ENCODE measurements at places on chromosomes 7 and 10. TPM values are rescaled to one million over a fixed set of nuclear protein-coding genes. Genes with fewer than 3 reads are reported as not detected.
A peak's percentile ranks its signal among the peaks of the same experiment; 100 is the strongest.

Gene MMP21
- not detected for total RNA-seq

- no peak for DNase-seq
Observed at GRCh38 chr10:95935429-95935828, 27.7 kb downstream of the CC2D2B start.

DNA sequence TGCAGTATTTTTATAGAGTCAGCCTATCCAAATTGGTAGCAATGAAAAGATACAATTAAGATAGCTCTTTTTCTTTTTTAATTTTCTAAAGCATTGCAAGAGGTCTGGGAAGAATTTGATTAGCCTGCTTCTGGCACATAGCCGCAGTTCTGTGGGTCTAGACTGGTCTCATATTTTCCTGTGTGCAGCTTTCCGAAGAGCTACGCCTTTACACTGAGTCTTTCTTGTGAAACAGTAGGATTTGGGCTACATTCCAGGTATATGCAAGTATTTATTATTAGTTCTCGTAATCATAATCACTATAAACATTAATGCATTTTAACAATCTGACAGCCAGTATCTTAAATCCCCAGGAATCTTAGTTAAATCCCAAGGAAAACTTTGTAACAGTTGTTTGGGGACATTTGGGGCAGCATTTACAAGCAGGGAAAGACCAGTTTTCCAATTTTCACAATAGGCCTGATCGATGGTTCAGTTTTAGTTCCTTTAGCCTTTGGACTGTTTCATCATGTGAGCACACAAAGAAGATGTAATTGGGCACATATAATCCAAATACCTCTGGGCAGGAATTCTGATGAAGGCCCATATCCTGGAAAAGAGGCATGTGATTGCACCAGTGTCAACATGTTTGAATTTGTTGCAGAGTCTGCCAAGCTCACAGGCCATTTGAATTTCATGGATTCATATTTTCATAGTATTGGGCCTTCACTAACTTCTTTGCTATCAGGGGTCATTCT is 287.3 kb downstream of the INHBA start:
- DNase-seq: no peak

DNA sequence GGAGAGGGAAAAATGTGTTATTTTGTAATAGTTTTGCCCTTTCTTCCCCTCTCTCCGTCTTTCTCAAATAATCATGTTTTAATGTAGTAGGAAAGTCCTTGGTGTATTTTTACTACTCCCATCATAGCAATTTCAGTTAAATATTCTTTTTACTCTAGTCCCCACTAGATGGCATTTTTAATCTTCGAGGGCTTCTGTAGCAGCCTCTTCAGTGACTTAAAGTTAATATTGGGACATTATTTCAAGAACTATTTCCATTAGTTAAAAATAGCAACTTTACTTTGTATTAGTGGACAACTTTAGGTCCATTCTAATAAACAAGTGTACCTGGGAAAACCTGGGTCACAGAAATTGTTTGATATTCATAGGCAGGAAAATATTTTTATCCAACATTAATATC is 23.0 kb downstream of the EDRF1 start:
- DNase-seq: no peak

Gene SPDYE9
- not detected for total RNA-seq

Gene IFIT1B
- total RNA-seq: not detected

DNA sequence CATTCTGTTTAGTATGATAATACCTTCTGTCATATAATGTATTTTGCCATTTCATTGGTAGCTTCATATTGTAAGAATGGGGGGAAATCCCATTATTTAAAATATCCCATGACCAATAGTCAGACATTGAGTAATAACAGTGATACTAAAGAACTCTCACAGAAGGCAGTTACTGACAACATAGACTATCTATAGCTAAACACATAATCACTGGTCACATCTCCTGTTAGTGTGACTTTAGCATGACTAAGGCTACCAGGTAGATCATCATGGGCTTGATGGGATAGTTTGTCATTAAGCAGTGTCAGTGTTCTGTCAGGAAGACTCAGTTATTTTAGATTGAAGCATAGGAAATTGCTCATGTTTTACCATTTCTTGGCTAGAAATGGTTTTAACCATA is 16.4 kb downstream of the OPN1SW start:
- no peak for DNase-seq

DNA sequence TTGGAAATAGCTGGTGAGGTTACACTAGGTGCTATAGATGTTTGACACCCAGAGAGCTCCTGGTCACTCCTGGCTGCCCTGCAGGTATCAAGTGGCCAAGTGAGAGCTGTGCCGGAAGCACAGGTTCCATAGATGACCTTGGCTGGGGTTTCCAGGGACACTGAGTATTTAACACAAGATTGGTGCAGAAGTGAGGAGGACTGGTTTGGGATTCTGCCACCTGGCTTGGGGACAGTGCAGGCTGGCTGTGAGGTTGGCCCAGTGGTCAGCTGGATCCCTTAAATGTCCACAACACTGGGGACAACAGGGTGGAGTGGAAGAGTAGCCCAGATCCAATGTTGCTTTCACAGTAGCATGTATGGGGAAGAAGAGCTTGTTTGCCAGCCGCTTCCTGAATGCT is 5.3 kb upstream of the ACHE start:
- DNase-seq: no peak

GRCh38 chr7:139526578-139527544 is 3.4 kb downstream of the CLEC2L start:
- DNase-seq: peak; percentile 13

GRCh38 chr7:132655131-132655727 is 79.0 kb upstream of the PLXNA4 start:
- DNase-seq: peak; percentile 81

DNA sequence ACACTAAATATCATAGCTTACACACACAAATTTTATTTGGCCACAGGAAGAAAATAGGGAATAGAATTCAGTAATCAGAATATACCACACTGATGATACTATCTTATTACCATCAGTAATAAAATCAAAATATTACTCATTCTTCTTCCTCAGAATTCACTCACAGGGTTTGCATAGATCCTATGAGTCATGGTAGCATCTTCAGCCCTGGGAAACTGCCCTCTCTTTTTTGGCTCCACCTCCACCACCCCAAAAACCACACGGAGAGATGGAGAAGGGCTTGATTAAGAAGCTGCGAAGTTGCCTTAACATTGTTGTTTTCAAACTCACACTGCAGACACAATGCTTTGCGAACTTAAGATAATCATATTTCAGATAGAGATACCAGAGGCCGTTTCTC is 154.1 kb upstream of the AHR start:
- peak; percentile 79 for DNase-seq

- DNase-seq: no peak
Observed at GRCh38 chr10:102669206-102670064, 25.2 kb downstream of the TRIM8 start.
